Naive thymus-derived CD4-positive, alpha-beta T cell (primary cell): ENCODE measurements at places on chromosomes 6 and 20.

GRCh38 chr20:57040924-57041323, 225.5 kb downstream of the BMP7 start:
- DNase-seq: no peak

GRCh38 chr6:139370283-139370998, 4.0 kb downstream of the CITED2 start:
- DNase-seq: no peak

DNA sequence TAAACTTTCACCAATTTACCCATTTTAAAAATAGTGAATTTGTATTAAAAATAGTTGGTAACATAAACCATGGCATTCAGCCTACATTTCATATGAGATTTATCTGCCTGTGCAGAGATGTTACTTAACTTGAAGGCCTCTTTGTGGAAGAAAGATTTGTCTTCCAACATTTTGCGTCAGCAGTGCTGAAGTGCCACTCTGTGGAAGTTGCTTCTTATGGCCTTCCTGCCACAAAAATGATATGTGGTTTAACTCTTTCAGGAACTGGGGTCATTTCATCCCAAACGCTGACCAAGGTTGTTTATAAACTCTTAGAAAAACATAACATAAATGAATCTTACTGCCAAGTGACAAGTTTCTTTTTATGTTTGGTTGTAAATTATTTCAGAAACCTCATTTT, 246.8 kb downstream of the ARID1B start:
- no peak for DNase-seq

- no peak for DNase-seq
Observed at GRCh38 chr6:54646951-54647664, 199.5 kb upstream of the FAM83B start.

DNA sequence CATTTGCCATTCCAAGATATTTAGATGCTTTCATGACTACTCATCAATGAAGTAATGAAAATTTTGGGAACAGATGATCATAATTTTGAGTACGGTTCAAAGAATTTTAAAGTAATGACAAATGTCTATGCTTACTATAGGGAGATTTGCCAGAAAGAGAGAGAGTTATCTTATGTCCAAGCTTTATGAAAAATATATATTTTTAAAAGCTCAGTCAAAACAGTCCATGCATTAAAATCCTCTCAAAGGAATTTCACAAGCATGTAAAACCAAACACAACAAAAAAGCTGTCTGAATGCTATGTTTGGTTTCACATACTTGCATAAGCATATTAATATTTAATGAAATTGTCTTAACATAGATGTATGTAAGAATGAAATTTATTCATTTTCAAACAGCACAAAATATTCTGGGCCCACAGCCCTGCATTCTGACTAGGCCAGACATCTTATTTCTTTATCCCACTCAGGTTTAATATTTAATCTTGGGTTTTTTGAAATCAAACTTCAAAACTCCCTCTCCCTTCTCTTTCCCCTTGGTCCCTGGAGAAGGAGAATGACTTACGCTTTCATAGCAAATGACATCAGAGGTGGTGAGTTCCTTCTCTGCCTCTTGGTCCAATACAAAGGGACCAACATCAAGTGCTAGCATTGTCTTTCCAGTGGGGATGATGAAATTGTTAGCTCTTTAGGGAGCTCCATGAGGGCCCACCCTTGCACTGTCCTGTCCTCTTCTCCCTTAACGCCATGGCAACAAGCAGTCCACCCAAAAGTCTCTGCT, 94.2 kb downstream of the ADAT2 start:
- DNase-seq: no peak

DNA sequence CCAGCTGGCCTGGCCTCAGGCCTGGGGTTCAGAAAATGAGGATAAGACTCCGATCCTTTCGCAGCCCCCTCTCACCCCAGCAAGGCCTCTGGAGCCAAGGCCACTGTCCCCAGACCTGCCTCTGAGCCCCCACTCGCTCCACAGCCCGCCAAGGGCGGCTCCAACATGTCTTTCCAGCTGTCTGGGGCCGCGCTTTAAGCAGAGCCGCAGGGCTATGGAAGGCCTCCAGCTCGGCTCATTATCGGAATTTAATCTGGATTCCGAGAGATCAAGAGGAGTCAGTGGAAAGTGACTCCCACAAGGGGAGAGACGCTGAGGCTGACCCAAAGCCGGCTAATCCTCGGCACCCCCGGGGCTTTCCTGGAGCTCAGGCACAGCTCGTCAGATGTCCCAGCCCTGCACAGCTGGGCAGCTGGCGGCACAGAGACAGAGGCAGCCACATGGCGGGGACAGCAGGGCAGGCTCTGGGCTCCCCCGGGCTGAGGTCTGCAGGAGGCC, 41.8 kb downstream of the BMP7 start:
- no peak for DNase-seq

- DNase-seq: no peak
Observed at GRCh38 chr6:81694207-81694606, 58.3 kb downstream of the TENT5A start.

- DNase-seq: no peak
Observed at GRCh38 chr20:38150335-38151170, 14.5 kb downstream of the TGM2 start.

GRCh38 chr6:87074101-87074621, 20.7 kb downstream of the CGA start:
- no peak for DNase-seq

DNA sequence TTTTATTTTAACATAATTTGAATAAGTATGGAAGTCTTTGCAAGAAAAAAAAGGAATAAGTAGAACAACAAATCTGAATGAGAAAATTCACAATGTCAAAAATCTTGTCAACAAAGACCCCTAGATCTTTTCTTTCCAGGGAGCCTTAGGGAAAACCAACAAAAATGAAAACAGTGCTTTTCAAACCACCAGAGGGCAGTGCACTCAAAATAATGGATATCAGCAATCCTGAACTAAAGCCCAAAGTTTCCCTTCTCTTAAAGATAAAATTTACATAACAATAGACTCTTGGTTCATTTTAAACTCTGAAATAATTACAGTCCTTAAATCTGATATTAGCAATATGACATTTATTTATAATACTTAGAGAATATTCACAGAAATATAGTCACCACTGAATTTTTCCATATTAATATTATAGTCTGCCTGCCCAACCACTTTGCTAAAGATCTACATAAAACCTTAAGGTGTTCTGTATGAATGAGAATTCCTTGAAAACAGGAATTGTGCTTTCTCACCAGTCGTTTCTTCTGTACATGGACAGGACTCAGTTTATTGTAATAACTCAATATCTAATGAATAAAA, 105.3 kb upstream of the BMP5 start:
- DNase-seq: no peak

DNA sequence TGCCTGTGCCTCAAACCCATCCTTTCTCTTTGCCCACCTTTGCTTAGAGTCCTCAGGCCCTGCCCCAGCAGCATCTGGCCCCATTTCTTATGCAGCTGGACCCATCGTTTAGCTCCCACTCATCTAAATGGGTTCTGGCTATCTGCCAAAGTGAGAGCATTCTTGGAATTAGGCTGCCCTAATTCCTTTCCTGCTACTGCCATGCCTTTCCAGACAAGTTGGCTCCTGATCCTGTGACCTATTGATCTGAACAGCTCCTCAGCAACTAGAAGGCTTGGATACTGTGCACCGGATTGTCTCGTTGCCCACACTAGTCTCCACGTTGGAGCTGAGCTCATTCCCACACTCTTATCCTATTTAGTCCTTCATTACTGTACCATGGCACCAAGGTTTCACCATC, 22.9 kb downstream of the DZANK1 start:
- no peak for DNase-seq

GRCh38 chr6:4342407-4343137, 207.2 kb upstream of the ECI2 start:
- no peak for DNase-seq

- no peak for DNase-seq
Observed at GRCh38 chr6:118444796-118445195, 103.3 kb upstream of the PLN start.
